ENCODE measurements at places on chromosomes 16 and 17. TPM values are rescaled to one million over a fixed set of nuclear protein-coding genes. Genes with fewer than 3 reads are reported as not detected.

Gene PMM2
- total RNA-seq, result 33.6 TPM

Gene ZNF750
- total RNA-seq, result not detected

Gene NOTUM
- total RNA-seq, result 0.30 TPM

Gene ZNF688
- 16.3 TPM for total RNA-seq

Gene HBA1
- total RNA-seq, result not detected

Gene ATMIN
- 32.5 TPM for total RNA-seq

Gene KRTAP9-4
- not detected for total RNA-seq

Gene PRAC1
- total RNA-seq, result not detected

Gene ARL5C
- not detected for total RNA-seq

Gene MAPT
- total RNA-seq, result 0.26 TPM

Gene TOP2A
- total RNA-seq, result 340 TPM

Gene CIBAR2
- not detected for total RNA-seq

Gene TMED6
- 2.3 TPM for total RNA-seq

Gene FTO
- total RNA-seq, result 42.4 TPM

Gene UBTF
- total RNA-seq, result 171 TPM

Gene ADAD2
- not detected for total RNA-seq

Gene G6PC3
- 17.9 TPM for total RNA-seq

Gene GNGT2
- total RNA-seq, result 12.4 TPM

Gene ZP2
- total RNA-seq, result not detected

Gene KRT20
- not detected for total RNA-seq

Gene ORC6
- 26.4 TPM for total RNA-seq

Gene PLK1
- total RNA-seq, result 69.8 TPM

Gene CD300LG
- total RNA-seq, result not detected

Gene CEP95
- 53.1 TPM for total RNA-seq

Gene GCGR
- total RNA-seq, result not detected

Gene CHST5
- total RNA-seq, result not detected

Gene FA2H
- 0.34 TPM for total RNA-seq

Gene ENPP7
- total RNA-seq, result not detected

Gene C17orf78
- not detected for total RNA-seq

Gene KRT25
- total RNA-seq, result not detected

Gene CBX8
- total RNA-seq, result 6.9 TPM

Gene TPSG1
- not detected for total RNA-seq

Gene EPX
- not detected for total RNA-seq

Gene TP53TG3
- total RNA-seq, result not detected

Gene CLEC18B
- not detected for total RNA-seq

Gene NTHL1
- total RNA-seq, result 21.8 TPM

Gene TBC1D3E
- total RNA-seq, result not detected

Gene KRTAP9-8
- not detected for total RNA-seq

Gene CDH15
- not detected for total RNA-seq

Gene CASKIN2
- total RNA-seq, result 1.3 TPM

Gene GAST
- not detected for total RNA-seq

Gene QPRT
- 3.9 TPM for total RNA-seq

Gene FOXF1
- not detected for total RNA-seq

Gene NPIPB2
- 6.0 TPM for total RNA-seq

Gene SMCR8
- 24.2 TPM for total RNA-seq

Gene GNG13
- total RNA-seq, result not detected

Data from activated naive CD4-positive, alpha-beta T cell treated with anti-CD3 and anti-CD28 coated beads, Interleukin-2, amount 10 ng/mL, durations not matched to agents 5 hours and 36 hours (primary cell).